ENCODE measurements at places on chromosomes 5 and 9. TPM values are rescaled to one million over a fixed set of nuclear protein-coding genes. Genes with fewer than 3 reads are reported as not detected.

TSSK1B gene
- total RNA-seq, result not detected

GRCh38 chr9:131633491-131634031 is 88.2 kb downstream of the PRRT1B start:
- no peak overlapping the region for H3K4me3 ChIP-seq
- H3K27me3 ChIP-seq, result no peaks in the 10 kb centered on the region
- no peak for DNase-seq
- H3K36me3 ChIP-seq, result peaks cover 11% of the 10 kb centered on the region
- no peak overlapping the region for H3K27ac ChIP-seq

DNA sequence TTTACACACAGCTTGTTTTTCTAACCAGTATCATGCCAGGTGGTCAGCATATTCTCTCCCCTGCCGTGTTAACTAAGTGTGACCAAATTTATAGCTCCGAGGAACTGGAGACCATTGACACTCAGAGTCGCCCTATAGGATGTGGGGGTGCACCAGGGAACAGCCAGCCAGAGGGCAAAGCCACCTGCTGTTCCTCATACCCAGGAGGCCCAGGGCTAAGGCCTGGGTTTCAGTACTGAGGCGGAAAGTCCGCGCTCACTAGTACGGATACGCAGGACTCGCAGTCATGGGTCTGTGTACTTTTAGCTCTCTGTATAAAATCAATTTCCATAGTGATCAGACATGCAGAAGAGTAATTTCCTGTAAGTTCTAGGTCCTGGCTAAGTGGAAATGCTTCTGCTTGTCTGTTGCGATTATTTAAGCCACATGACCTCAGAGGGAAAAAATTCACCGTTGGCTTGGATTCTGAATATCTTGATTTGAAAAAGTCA is 247.0 kb downstream of the AOPEP start:
- no peaks in the 10 kb centered on the region for H3K27me3 ChIP-seq
- no peak overlapping the region for H3K4me3 ChIP-seq
- H3K36me3 ChIP-seq, result no peaks in the 10 kb centered on the region

DNA sequence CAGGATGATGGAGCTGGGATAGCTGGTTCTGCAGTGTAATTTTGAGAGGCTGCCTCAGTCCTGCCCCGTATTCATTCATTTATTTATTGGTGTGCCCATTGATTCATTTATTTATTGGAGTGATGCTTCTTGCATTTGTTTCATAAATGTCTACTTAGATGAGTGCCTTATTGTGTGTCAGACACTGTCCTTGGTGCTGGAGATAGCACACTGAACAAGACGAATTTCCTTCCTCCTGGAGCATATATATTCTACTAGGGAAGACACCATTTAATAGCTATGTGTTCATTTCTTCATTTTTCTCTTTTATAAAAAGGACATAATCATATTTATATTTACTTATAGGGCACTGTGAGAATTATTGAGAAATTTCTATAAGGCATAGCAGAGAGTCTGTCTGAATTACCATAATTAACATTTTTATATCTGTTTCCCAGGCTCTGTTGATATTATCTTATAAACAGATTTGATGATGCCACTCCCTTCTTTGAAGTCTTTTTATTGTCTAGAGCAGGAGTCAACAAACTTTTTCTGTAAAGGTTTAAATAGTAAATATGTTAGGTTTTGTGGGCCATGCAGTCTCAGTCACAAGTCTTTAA is 433.9 kb upstream of the ZNF608 start:
- no peaks in the 10 kb centered on the region for H3K36me3 ChIP-seq
- no peaks in the 10 kb centered on the region for H3K27me3 ChIP-seq
- DNase-seq, result no peak
- no peak overlapping the region for H3K27ac ChIP-seq
- no peaks in the 10 kb centered on the region for H3K4me1 ChIP-seq
- no peak overlapping the region for H3K4me3 ChIP-seq

DNA sequence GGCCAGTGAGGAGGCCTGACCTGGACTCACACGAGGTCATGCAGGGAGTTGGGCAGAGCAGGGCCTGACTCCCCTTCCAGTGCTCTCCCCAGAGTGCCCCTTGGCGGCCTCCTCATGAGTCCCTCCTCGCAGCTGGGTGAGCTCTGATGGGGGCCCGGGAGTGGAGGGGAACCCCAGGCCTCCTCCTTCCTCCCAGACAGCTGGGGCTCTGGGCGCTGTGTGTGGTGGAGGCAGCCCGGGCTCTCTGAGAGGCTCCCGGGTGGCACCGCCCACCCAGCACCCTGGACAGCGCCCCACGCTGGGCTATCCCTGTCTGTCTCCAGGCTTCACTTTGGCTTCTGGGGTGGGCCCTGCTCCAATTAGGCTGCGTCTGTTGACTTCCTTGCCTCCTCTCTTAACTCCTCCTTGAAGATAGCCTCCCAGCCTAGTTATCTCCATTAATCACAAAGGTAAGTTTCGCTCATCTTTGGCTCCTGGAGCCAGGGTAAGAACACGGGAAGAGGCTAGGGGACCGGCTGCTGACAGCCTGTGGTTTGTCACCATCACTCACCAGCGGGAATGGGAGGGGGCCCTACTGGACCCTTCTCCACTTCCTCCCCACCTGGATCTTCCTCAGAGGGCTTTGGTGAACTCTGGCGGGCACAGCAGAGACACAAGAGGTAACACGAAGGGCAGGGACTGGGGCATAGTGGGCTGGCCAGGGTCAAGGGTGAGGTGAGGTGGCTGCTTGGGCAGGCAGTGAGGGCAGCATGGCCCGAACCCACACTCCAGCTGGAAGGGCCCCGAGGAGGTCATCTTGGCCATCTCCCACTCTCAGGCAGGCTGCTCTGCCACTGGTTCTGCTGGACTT is 13.1 kb downstream of the PSD2 start:
- no peak overlapping the region for H3K27ac ChIP-seq
- no peak overlapping the region for H3K4me3 ChIP-seq
- no peaks in the 10 kb centered on the region for H3K36me3 ChIP-seq

CTSV gene
- total RNA-seq, result 0.06 TPM

OBP2B gene
- total RNA-seq, result not detected

BASP1 gene
- 15.1 TPM for total RNA-seq

DNA sequence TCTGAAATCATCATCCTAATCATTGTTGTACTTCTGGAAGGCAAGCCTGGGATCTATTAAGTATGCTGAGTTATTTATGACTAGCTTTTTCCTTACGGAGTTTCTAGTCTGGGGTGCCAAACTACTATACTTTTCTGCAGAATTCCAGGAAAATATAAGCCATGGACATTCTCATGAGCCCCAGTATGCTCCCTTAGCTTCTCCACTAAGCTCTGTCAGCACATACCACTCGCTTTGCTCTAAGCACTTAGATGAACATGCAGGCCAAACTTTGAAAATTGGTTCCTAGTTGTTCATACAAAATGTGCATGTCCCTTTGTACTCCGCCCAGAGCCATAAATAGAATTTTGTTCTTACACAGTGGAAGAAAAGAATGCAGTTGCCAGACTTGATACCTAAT is 284.6 kb downstream of the ARRDC3 start:
- H3K4me1 ChIP-seq, result peaks cover 61% of the 10 kb centered on the region
- no peak for DNase-seq

DNA sequence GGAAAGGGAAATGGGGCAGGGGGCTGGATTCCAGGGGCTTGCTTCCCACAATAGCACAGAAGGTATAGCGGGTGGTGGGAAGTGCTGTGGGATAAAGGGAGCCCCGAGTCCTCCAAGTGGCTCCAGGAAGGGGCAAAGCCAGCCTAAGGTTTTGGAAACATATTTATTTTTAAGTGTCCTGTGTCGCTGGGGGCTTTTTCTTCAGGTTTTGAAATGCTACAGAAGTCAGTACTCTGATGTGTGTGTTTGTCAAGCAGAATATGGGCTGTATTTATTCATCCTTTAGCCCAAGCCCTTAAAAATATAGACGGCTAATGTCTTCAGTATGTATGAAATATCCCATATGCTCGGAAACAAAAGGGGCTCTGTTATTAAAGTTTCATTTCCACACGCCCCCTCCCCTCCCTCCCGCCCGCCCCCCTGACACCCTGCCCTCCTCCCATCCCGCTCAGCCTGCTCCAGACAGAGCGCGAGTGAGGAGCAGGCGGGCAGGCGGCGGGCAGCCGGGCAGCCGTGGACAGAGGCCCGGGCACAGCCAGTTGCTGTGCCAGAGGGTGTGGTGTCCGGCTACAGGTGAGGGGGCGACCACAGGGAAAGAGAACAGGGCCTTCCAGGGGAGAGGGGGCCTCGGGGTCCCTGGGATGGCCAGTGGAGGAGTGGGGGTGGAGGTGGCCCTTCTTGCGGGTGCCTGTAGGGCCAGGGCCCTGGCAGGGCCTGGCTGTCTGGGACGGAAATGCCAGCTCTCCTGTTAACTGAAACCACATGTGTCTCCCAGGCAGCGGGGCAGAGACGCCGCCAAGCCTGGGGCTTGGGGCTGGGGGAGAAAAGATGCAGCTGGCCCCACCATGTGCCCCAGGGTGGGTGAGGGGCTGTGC is 39.6 kb upstream of the SYNPO start:
- no peaks in the 10 kb centered on the region for H3K27me3 ChIP-seq
- H3K4me1 ChIP-seq, result peaks cover 21% of the 10 kb centered on the region
- H3K4me3 ChIP-seq, result no peak overlapping the region
- H3K27ac ChIP-seq, result no peak overlapping the region
- no peaks in the 10 kb centered on the region for H3K36me3 ChIP-seq
- no peak for DNase-seq

DNA sequence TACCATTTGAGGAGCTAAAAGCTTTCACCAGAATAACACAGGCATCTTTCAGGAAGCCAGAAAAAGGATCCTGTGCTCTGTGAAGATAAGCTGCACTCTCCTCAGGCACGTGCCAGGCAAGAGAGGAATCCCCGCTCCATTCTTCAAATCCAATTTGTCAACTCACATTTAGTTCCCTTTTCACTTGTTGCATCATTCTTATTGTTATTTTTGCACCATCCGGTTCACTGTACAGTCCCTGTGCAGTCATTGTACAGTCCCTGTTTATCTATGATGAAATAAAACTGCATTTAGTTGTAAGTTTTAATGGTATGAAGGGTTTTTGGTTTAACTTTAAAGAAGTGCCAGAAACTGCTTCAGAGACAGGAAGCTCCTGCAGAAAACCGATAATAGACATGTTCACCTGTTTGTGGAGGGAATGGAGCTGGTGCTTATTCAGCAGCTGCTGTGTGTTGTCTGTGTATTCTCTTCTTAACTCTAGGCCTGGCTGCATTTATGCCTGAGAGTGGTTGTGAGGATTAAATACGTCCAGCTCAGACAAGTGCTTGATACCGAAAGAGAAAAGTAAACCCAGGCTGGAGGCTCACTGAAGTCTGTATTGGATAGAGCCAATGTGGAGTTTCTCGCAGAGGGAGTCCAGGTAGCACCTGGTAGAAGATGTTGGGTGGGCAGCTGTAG is 22.4 kb downstream of the IFNW1 start:
- H3K4me3 ChIP-seq, result no peak overlapping the region
- H3K36me3 ChIP-seq, result no peaks in the 10 kb centered on the region
- no peak overlapping the region for H3K27ac ChIP-seq

STPG3 gene
- not detected for total RNA-seq

SCGB3A2 gene
- total RNA-seq, result not detected

IL9 gene
- total RNA-seq, result not detected

- H3K36me3 ChIP-seq, result no peaks in the 10 kb centered on the region
- H3K4me1 ChIP-seq, result no peaks in the 10 kb centered on the region
- H3K27me3 ChIP-seq, result peaks cover 17% of the 10 kb centered on the region
- no peak for DNase-seq
- H3K27ac ChIP-seq, result no peak overlapping the region
Measured at GRCh38 chr5:80042330-80042729, 7.2 kb downstream of the THBS4 start.

DAP gene
- total RNA-seq, result 113 TPM

DNA sequence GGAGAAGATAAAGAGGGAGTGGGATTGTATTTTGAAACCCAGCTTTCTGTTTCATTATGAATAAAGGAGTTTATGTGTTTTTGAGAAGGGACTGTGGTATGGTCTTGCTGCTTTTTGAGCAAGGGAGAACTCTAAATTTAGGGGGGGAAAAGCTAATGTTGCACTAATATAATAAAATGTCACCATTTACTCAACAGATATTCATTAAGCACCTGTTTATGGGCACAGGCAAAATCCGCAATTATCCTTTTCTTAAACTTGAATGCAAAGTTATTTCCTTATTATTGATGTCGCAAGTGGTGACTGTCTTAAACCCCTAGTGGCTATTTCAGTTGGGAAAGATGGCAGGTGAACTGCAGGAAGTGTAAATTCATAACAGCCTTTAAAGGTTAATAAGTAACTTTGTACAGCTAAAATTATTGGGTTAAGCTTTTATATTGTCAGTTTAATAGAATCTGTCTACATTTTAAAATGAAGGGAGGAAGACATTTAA is 1.5 kb downstream of the CDC42SE2 start:
- H3K4me1 ChIP-seq, result peaks cover 21% of the 10 kb centered on the region
- DNase-seq, result no peak
- no peaks in the 10 kb centered on the region for H3K27me3 ChIP-seq
- H3K4me3 ChIP-seq, result no peak overlapping the region

GRCh38 chr5:115816226-115817081 is at the start of gene CDO1:
CDO1 (minus strand) TSS chr5:115816659; CDS start chr5:115816397, 262 bp downstream.
- no peaks in the 10 kb centered on the region for H3K4me1 ChIP-seq
- H3K27me3 ChIP-seq, result peaks cover 16% of the 10 kb centered on the region
- no peak within 1 kb of the TSS for H3K27ac ChIP-seq
- no peaks in the 10 kb centered on the region for H3K36me3 ChIP-seq

DNA sequence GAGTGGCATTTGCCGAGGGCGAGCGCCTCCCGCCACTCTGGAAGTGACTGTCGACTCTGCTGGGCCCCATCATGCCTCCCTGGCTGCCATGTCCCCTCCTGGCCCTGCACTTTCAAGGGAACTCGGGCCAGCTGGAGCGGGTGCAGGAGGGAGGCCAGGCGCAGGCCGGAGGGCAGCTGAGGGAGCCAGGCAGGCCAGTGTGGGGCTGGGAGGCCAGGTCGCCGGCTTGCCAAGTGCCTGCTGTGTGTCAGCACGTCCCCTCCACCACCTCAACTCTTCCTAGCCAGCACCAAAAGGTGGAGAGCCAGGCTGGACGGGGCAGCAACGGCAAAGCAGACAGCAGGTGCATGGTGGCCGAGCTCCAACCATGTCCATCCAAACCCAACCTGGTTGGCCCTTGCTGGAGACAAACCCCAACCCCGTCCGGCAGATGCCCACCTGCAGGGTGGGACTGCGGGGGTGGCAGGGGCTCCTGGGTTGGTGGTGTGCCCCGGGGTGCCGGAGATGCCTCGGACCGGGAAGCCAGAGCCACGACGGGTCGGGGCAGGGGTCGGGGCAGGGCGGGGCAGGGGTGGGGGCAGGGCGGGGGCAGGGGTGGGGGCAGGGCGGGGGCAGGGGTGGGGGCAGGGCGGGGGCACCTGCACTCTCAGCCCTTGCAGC is 36.5 kb upstream of the EGFL7 start:
- H3K27ac ChIP-seq, result no peak overlapping the region
- no peak for DNase-seq
- H3K27me3 ChIP-seq, result no peaks in the 10 kb centered on the region
- H3K36me3 ChIP-seq, result no peaks in the 10 kb centered on the region

DNA sequence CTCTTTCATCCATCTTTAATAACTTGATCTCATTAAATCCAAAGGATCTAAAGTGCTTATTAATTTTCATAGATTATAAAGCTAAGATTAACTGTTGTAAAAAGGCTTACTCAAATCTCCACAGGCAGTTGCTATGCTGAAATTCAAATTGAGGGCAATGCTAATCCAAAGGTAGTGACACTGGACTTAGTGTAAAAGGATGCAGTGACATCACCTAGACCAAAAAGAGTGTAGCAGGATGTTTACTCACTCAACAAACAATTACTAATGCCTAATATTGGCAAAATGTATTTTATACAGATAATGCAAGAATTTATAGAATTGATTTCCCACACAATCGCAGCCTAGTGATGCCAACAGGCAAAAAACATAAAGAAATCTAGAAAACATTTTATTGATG is 756.2 kb downstream of the CDH9 start:
- no peaks in the 10 kb centered on the region for H3K36me3 ChIP-seq
- DNase-seq, result no peak
- no peaks in the 10 kb centered on the region for H3K4me1 ChIP-seq
- H3K27me3 ChIP-seq, result no peaks in the 10 kb centered on the region

SH3TC2 gene
- total RNA-seq, result 0.52 TPM
